ENCODE measurements at places on chromosomes 3 and 15.

DNA sequence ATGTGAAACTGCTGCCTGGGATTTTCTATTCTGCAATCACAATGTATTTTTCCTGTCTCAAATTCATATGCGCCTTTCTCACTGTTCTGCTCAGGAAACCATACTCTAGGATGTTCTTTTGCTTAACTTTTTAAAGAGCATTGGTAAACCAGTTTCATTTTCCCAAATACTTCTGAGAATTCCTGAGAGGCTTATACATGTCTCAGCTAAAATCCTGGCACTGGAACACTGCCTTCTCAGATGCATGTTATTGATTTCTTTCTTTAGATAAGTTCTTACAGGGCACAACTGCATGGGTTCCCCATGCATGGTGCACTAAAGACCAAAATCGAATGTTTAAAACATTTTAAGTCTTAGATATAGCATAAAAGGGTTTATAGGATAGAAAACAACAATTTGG, 178.3 kb upstream of the PLSCR5 start:
- DNase-seq, result no peak

- no peak for DNase-seq
Measured at GRCh38 chr3:119831022-119831421, 49.1 kb downstream of the NR1I2 start.

- no peak for DNase-seq
Measured at GRCh38 chr3:54859184-54859583, 68.7 kb downstream of the LRTM1 start.

DNA sequence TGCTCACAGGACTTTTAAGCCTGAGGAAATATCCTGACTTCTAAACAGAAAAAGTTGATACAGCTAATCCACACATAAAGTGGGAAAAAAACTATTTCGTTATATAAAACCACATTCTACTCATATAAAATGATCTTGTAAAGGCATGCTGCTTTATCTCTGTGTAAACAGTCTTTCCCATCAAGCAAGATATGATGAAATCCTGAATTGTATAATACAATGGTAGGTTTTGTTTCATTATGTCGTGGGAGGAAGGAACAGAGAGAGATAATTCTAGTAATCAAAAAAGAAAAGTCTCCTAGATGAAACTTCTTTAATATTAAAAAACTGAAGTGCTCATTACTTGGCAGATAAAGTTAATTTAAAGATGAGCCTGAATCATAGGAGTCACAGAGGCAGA, 92.6 kb upstream of the SNTN start:
- no peak for DNase-seq

DNA sequence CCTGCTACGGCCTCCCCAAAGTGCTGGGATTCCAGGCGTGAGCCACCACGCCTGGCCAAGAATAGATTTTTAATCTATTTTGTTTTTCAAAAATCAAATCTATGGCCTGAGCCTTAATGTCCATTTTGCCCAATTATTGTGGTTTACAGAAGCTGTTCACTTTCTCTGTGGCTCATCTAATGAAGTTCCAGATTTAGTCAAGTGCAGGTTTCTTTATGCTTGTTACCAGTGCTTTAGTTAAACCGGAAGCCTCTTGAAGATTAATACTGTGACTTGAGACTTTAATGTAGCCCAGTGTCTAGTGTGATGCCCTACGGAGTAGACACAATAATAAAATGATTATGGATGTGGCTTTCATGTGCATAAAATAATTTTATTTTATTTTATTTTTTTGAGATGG, 16.5 kb upstream of the EDEM1 start:
- no peak for DNase-seq

GRCh38 chr15:101133751-101134261, 118.0 kb downstream of the CHSY1 start:
- no peak for DNase-seq

DNA sequence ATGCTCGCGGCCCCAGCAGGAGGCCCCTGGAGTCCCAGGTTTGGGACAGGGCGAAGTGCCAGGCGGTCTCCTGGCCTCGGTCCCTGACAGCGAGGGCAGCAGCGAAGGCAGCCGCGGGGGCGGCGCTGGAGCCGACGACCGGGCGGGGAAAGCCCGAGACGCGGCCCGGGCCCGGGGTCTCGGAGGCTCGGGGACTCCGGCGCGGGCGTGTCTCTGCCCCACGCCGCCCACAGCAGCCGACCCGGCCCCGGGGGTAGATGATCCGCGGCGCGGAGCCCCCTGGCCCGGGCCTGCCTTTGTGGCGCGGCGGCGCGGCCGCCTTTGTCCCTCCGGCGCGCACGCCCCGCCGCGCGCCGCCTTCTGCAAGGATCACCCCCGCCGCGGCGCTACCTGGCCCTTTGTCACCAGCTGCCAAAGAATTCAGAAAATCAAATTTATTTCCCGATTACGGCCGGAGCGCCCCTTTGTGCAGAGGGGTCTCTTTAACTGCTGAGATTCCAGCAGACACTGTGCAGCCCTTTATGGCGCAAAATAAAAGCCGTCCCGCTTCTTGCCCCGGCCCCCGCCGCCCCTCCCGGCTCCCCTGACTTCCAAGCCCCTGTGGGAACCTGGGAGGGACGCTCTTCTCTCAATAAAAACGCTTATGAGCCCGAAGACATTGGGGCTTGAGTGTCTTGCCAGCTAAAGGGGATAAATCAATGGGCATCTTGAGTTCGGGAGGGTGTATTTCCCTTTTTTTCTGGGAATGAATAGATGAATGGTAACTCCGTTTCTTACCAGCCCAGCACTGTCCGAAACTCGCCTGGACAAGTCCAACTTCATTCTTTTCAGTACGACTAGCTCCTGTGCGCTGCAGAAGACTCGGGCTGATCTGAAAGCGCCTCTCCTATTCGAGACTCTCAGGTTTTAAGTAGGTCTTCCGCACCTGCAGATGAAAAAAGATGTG, 68.4 kb downstream of the HES1 start:
- peak; percentile 71 for DNase-seq

DNA sequence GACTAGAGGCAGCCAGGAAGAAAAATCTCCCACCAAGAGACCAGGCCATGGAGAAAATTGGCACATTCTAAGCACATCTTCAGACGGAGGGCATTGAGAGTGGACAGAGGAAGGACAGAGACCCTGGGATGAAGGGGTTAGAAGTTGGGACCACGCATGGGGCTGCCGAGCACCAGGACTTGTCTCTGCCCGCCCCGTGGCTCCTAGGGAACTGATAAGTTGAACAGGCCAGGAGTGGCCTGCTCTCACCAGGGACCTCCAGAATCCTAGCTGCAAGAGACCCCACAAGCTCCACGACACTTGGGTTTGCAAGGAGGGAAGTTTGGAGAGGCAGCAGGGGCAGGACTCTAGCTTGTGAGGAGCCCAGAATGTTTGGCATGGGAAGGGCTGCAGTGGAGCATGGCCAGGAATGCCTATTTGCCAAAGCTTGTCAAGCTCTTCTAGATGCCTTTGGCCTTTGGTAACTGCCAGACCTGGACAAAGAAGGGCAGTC, 355.1 kb downstream of the NSUN3 start:
- no peak for DNase-seq

- no peak for DNase-seq
Measured at GRCh38 chr15:95975212-95975611, 355.3 kb upstream of the NR2F2 start.
